ENCODE measurements at places on chromosomes 6 and 20. TPM values are rescaled to one million over a fixed set of nuclear protein-coding genes. Genes with fewer than 3 reads are reported as not detected.

The FBXL4 gene
- 46.6 TPM for total RNA-seq

The C20orf96 gene
- 12.6 TPM for total RNA-seq

The CLPSL1 gene
- not detected for total RNA-seq

The TSHZ2 gene
- 14.7 TPM for total RNA-seq

The TGM2 gene
- 151 TPM for total RNA-seq

The MOG gene
- total RNA-seq, result 0.16 TPM

The CRIP3 gene
- not detected for total RNA-seq

The WASF1 gene
- 31.2 TPM for total RNA-seq

The ADTRP gene
- 13.3 TPM for total RNA-seq

The ELOVL4 gene
- total RNA-seq, result 35.3 TPM

The TNXB gene
- total RNA-seq, result 129 TPM

The FLRT3 gene
- total RNA-seq, result 32.1 TPM

The COX7A2 gene
- total RNA-seq, result 54.0 TPM

The TRERF1 gene
- 9.6 TPM for total RNA-seq

The OSER1 gene
- total RNA-seq, result 46.2 TPM

The MSH5 gene
- total RNA-seq, result 16.5 TPM

The GCNT2 gene
- total RNA-seq, result 34.2 TPM

The SEMG1 gene
- total RNA-seq, result not detected

The RRAGD gene
- 33.8 TPM for total RNA-seq

The CCN6 gene
- total RNA-seq, result not detected

The MYCT1 gene
- 21.2 TPM for total RNA-seq

The CYP24A1 gene
- total RNA-seq, result 0.38 TPM

The PHACTR1 gene
- total RNA-seq, result 21.8 TPM

Data from camera-type eye (tissue), 1 donor.